ENCODE measurements at places on chromosomes 7 and 10.

- no peak for DNase-seq
Observed at GRCh38 chr10:43708262-43708661, 59.6 kb upstream of the ZNF32 start.

- DNase-seq = no peak
Observed at GRCh38 chr7:144049491-144049890, 743 bp downstream of the OR2A5 start.

DNA sequence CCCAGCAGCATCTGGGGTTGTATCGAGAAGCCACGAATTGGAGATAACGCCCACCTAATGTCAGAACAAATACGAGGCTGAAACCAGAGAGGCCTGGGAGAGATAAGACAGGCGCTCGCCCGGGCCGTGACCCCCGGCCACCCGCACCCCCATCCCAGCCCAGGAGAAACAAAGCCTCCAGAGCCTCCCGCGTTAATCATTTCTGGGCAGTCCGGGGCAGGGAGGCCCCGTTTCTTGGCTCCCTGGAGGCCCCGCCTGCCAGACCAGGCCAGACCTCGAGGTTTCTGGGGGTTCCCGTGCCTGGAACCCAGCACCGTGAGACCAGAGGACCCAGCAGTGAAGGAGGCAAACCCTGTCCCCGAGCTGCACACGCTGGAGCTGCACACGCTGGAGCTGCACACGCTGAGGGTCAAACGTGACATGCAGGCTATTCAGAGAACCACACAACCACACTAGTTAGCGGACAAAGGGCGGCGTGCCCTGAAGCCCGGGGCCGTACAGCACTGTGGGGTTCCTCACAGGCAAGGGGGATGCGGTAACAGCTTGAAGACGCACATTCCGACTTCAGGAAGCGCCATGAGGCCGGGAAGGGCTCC, 53.4 kb downstream of the FOXL3 start:
- no peak for DNase-seq

DNA sequence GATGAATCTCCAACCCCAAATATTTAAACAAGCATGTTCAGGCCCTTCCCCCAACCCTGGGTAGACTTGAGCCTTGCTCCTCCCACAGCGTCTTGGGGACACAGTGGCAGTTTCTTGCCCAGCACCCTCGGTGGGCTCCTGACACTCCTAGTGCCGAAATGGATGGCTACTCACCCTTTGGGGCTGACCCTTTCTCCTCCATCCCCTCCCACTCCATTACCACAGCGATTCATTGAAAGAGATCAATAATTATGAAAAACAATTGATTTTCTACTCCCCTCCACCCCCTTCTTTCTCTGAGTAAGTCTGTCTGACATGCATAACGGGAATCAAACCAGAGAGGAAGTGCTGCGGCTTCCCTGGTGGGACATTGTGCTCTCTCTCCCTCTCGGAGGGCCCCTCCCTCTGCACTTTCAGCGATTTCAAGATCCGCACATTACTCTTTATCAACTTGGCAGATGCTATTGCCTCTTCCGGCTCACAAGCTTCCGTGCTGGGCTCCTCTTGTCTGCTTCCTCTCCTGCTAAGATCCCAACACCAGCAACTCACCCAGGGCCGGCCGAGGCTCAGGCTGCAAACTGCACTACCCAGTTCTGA, 79.0 kb upstream of the PLXNA4 start:
- DNase-seq = peak; percentile 7

GRCh38 chr7:28088032-28088431, 92.6 kb downstream of the JAZF1 start:
- DNase-seq = no peak

GRCh38 chr10:57579926-57580325, 687.8 kb downstream of the IPMK start:
- no peak for DNase-seq

- no peak for DNase-seq
Observed at GRCh38 chr10:71086439-71087080, 125.8 kb upstream of the UNC5B start.

DNA sequence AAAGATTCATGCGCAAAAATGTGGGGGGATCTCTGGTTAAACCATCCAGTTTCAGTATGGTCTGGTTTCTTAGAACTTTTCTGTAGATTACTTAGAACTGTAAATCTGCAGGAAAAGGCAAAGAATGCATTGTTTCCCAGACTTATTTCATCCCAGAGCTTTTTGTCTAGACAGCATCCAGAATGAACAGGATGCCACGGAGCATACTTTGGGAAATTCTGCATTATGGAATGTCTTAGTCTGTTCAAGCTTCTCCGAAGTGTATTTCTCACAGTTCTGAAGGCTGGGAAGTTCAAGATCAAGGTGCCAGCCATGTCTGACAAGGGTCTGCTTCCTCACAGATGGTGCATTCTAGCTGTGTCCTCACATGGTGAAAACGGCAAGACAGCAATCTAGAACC, 136.3 kb downstream of the INHBA start:
- no peak for DNase-seq

DNA sequence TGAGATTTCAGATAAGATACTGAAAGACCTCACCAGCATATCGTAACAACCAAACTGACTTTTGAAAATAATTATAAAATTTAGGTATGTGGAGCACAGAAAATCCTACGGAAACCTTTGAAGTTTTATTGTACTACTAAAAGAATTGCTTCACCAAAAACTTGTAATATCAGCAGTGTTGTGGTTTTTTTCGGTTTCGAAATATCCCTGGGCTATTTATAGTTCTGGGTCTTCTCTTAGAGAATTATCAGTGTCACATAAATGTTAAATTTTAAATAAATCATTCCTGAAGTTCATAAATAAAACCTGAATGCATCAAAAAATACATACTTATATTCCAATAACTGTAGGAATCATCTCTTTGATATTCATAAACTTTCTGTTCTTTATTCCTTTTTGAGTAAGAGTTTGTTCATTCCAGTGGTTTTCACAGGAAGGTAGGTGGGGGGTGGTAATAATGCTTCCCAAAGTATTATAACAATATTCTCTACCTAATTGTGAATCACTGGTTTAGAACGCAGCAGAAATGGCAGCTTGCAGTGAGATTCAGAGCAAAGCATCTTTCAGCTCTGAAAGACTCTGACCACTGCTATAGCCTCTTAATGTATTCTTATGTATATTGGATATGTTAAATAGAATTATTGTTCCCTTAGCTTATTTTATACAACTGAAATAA, 60.2 kb downstream of the ZNF277 start:
- DNase-seq = no peak

DNA sequence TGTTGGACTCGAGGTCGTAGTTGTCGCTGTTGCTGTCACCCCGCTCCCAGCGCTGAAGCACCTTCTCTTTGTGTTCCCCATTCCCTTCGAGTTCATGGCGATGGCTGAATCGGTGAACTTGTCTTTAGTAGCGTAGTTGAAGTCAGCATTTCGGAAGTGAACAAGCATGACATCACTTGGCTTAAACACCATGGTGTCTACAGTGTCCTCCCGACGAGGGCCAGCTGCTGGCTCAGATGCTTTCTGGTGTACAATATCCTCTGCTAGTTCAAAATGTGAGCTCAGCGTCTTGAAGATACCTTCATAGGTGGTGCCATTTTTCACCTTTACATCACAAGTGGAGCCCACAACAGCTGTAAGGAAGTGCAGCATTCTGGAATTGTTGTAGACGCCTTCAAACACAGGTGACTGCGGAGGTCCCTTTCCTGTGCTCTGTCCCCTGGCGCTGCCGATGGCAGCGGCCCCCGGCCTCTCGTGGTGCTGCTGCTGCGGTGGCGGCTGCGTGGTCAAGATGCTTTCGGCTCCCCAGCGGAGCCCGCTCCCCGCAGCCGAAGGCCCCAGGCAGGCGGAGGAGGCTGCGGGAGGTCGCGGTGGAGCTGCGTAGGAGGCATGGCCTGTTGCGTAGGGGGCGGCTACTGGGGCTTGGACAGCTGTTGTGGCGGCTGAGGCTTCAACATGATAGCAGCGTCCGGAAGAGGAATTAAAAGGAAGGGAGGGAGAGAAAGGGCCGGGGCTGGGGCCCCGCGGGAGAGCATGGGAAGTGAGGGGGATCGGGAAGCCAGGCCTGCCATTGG, 59.3 kb downstream of the ANKMY2 start:
- DNase-seq = no peak

- DNase-seq = no peak
Observed at GRCh38 chr10:675532-675931, 13.9 kb downstream of the DIP2C start.

- DNase-seq = no peak
Observed at GRCh38 chr7:44226396-44226753, 25.6 kb downstream of the YKT6 start.

DNA sequence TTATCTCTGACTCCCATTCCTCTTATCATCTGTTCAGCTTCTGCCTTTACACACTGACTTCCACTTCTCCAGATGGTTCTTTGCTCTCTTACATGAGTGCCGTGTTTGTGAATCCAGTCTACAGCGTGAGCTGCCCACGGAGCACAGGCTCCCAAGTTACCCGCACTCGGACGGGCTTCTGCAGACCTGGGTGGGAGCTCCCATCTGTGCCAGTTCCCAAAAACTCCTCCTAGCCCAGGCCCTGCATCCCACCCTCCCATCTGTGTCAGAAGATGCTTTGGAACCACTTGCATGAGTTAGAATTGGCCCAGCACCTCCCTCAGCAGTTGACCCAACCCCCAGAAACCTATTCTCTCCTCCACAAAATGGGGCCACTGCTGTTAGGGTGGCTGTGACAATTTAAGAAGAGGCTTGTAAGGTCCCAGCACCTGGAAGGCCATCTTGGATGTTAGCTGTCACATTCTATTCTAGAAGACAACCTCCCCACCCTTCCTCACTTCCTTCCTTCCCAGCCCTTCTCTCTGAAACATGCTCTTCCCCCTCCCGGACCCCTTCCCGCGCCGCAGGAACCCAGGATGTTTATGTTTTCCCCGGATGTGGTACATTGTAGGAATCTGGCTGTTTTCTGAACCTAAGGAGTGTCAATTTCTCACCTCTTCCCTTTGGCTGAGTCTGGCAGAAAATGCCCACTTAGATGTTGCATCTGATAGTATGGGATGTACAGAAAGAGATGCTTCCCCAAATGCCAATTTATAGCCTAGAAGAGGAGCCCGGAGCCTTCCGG, 79.2 kb downstream of the CCDC3 start:
- no peak for DNase-seq

DNA sequence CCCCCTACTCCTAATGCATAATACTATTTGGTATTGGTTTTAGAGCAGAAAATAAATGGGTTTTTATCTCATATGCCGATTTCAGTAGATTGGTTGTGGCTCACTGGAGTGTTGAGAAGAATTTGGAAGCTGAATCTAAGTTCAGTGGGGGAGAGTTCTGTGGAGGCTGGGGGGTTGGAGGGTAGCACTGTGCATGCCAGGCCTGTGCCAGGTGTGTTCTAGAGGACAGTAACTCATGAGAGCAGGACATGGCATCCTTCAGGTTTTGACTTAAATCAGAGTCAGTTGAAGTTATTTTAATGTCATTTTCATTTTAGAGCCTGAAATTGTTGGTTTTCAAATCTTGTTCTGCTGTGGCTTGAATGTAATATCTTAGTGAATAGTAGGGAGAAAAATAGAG, 79.5 kb downstream of the EEPD1 start:
- DNase-seq = no peak

DNA sequence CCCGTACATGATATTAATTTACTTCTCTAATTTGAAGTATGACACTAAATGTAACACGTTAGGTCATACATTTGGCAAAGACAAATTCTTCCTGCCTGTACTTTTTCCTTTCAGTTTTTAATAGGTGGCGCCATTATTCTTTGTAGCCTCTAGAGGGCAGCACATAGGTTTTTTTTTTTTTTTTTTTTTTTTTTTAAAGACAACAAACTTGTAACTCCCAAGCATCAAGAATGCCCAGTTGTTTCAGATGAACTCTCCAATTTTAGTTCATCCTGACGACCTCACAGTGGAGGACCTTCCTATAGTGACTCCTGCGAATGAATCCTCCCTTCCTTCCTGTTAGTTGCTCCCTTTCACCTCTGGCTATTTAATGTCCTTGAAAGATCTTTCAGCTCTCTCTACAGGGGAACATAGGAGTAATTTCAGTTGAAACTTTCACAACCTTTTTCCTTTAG, 139.3 kb upstream of the HDAC9 start:
- DNase-seq = no peak

DNA sequence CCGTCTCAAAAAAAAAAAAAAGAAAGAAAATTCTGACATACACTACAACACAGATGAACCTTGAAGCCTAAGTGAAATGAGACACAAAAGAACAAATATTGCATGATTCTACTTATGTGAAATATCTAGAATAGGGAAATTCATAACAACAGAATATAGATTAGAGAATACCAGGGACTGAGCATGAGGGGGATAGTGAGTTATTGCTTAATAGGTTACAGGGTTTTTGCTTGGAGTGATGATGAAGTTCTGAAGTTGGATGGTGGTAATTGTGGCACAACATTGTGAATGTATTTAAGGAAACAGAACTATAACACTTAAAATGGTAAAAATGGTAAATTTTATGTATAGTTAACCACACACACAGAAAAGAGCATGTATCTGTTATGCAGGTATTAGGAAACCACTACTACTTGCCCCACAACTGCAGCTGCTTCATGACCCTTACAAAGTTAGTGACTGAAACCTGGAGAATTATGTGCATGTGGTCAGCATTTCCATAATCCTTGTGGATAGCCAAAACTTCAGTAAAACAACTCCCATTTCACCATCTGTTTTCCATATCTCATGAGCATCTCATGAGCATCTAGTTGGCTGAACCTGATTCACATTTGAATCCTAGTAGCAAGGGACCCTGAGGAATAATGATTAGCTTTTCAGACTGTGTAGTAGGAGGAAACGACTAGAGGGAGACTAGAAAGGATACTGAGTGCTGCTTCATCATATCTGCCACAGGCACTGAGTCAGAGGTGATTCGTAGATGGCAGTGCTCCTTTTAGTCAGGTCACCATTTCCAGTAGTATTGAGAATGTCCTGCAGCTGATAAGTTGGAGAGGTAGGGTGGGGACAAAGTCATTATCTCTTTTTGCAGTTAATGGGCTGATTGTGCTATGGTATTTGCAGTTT, 26.3 kb downstream of the SAMD8 start:
- DNase-seq = no peak

DNA sequence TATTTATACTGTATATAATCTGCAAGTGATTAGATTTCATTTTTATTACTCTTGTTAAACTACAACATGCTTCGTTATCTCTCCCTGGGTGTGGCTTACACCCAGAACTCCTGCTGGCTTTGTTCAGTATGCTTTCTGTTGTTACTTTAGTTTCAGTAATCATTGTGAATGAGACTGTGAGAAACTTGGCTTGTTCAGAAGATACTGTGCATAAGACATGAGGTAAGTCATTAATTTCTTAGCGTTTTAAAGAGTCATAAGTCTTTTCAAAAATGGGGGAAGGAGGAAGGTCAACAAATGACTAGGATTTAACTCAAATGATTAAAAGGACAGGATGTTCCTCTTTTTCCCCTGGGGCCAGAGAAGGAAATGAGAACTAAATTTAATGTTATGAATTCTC, 11.6 kb upstream of the ADD3 start:
- DNase-seq = no peak

GRCh38 chr10:17910125-17910789, 41.5 kb upstream of the SLC39A12 start:
- no peak for DNase-seq

GRCh38 chr10:69088801-69089501, 1.0 kb downstream of the SRGN start:
- DNase-seq = no peak

GRCh38 chr10:43174969-43175368, 36.7 kb downstream of the CSGALNACT2 start:
- DNase-seq = no peak

GRCh38 chr10:71404503-71405295, 8.0 kb downstream of the CDH23 start:
- DNase-seq = no peak

All from T-helper 9 cell (primary cell).